ENCODE measurements at places on chromosomes 2 and 18.

GRCh38 chr2:46368401-46368800, 71.2 kb downstream of the EPAS1 start:
- peaks cover 6% of the 10 kb centered on the region for H3K4me1 ChIP-seq
- no peak for DNase-seq
- H3K27ac ChIP-seq = no peak overlapping the region
- no peak overlapping the region for H3K4me3 ChIP-seq
- no peaks in the 10 kb centered on the region for H3K36me3 ChIP-seq

DNA sequence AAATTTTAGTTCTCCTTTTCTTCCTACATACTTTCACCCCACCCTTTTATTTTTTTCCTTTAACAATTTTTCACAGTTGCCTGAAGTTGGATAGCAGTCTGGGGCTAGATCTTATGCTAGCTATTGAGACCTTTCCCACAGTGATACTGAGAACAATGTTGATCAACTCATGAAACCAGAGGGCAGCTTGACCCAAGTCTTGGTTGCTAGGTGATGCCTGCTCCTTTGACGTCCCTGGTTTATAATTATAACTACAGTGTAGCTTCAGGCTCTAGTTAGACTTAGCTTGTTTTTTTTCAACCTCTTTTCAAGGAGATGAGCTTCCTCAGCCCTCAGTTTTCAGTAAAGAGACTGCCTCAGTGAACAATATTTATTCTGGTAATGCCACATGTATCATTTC, 648.5 kb downstream of the IRS1 start:
- H3K4me3 ChIP-seq = no peak overlapping the region
- H3K27ac ChIP-seq = no peak overlapping the region
- H3K27me3 ChIP-seq = no peaks in the 10 kb centered on the region
- no peak for DNase-seq

GRCh38 chr18:28095041-28095440, 81.9 kb downstream of the CDH2 start:
- no peaks in the 10 kb centered on the region for H3K36me3 ChIP-seq
- DNase-seq = no peak
- no peak overlapping the region for H3K4me3 ChIP-seq
- H3K4me1 ChIP-seq = no peaks in the 10 kb centered on the region
- H3K27me3 ChIP-seq = no peaks in the 10 kb centered on the region

DNA sequence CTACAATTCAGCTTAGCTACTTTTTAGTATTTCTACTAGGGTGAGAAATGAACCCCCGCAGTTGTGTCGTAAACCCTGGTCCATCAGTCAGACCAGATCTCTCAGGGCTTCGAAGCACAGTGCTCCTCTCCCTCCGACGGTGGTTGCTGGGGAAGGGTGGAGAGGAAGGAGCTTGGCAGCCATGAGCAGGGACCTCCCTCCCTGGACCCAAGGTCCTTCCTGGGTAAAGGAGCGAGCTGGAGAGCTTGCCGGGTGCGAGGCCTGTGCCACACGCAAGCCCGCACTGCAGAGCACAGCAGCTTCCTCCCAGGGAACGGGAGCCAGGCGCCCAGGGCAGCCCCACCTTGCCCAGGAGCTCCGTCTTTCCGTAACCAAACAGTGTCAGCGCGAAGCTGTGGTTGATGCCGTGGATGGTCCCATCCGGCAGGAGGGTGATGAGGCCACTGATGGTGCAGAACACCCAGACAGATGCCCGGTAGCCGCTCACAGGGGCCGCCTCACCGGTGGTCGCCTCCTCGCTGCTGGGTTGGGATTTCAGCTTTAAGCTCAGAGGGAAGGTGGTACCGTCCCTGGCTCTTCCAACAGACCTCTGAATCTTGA, 12.5 kb downstream of the PASK start:
- no peak overlapping the region for H3K27ac ChIP-seq
- peaks cover 36% of the 10 kb centered on the region for H3K36me3 ChIP-seq
- no peak for DNase-seq
- no peaks in the 10 kb centered on the region for H3K27me3 ChIP-seq
- no peak overlapping the region for H3K4me3 ChIP-seq

- no peaks in the 10 kb centered on the region for H3K4me1 ChIP-seq
- no peak overlapping the region for H3K4me3 ChIP-seq
- no peak for DNase-seq
- no peak overlapping the region for H3K27ac ChIP-seq
- H3K27me3 ChIP-seq = no peaks in the 10 kb centered on the region
Measured at GRCh38 chr2:38935568-38936172, 46.0 kb downstream of the ARHGEF33 start.

GRCh38 chr2:28490558-28490957, 5.3 kb upstream of the PLB1 start:
- H3K4me3 ChIP-seq = no peak overlapping the region
- no peak for DNase-seq
- H3K36me3 ChIP-seq = no peaks in the 10 kb centered on the region
- no peaks in the 10 kb centered on the region for H3K27me3 ChIP-seq
- H3K27ac ChIP-seq = no peak overlapping the region

DNA sequence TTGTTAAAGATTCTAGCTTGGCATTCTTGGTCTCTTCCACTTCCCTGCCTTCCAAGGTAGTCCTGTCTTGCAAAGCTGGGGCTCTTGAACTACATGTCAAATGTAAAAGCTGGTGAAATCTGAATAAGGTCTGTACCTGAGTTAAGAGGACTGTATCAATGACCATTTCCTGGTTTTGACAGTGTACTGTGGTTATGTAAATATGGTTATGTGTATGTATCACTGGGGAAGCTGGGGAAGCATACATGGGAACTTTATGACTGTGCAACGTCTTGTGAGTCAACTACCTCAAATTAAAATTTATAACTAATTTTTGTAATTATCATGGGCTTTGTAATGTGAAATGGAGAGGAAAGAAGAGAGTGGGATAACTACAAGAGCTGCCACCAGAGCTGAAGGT, 81.7 kb downstream of the COL4A4 start:
- no peak overlapping the region for H3K4me3 ChIP-seq
- H3K4me1 ChIP-seq = no peaks in the 10 kb centered on the region
- DNase-seq = no peak

GRCh38 chr2:35463805-35464596, 891.6 kb upstream of the CRIM1 start:
- H3K4me1 ChIP-seq = no peaks in the 10 kb centered on the region
- no peak for DNase-seq
- no peaks in the 10 kb centered on the region for H3K36me3 ChIP-seq
- H3K4me3 ChIP-seq = no peak overlapping the region

GRCh38 chr2:74464406-74464805, 776 bp downstream of the MOGS start:
- H3K27ac ChIP-seq = peak overlapping the region; percentile 90
- H3K4me3 ChIP-seq = peak overlapping the region; percentile 52
- H3K27me3 ChIP-seq = no peaks in the 10 kb centered on the region
- H3K4me1 ChIP-seq = peaks cover 26% of the 10 kb centered on the region
- no peak for DNase-seq
- H3K36me3 ChIP-seq = peaks cover 19% of the 10 kb centered on the region

DNA sequence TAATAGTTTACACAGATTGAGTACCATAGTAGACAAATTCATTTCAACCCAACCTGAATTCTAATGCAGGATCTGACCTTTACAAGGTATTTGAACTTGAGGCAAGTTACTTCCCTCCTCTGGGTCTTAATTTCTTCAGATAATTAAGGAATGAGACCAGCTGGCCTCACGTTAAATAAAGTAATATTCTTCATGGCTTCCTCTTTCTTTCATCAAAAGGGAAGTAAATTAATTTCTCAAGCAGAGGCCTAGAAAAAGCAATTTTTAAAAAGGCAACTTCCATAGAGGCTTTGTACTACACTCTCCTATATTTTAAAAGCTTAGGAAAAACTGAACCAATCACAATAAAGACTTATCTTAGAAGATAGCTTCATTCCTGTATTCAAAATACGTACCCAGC, 109.2 kb downstream of the EXOC6B start:
- no peaks in the 10 kb centered on the region for H3K27me3 ChIP-seq
- DNase-seq = no peak
- H3K36me3 ChIP-seq = no peaks in the 10 kb centered on the region
- H3K27ac ChIP-seq = no peak overlapping the region
- no peaks in the 10 kb centered on the region for H3K4me1 ChIP-seq
- H3K4me3 ChIP-seq = no peak overlapping the region

DNA sequence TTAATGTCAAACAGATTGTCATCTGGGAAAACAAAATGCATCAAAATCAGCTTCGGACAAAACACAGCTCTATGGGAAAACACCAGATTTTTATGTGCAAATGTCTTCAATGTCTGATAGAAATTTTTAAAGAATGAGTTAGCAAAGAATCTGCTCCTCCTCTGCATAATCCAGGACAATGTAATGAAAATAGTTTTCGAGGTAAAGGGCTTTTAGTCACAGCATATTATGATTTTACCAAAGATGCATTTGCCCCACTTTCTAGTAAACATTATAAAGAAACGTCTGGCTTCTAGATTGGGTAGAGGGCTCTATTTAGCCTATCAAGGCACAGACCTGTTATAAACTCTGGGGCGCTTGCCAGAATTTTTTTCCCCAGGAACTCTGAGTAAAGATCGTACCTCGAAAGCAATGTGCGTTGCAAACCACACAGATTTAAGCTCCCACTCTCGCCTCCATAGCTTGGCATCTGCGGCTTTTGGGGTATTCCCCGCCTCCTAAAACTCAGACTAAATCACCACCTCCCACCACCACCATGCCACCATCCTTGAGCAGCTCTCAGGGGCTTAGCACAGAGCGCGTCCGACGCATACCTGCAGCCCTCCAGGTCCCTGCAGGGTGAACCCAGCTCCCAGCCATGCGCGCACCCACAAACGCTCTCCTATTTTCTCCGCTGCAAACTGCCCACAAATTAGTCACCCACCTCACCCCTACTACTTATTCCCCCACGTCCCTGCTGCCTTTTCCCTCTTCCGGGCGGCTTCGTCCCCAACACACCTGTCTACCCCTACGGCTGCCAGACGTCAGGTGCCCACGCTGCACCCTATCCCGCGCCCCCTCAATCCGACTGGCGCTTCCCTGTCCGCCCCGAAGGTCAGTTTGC, 829 bp downstream of the ACVR1C start:
- H3K36me3 ChIP-seq = no peaks in the 10 kb centered on the region
- H3K27ac ChIP-seq = peak overlapping the region; percentile 58
- DNase-seq = peak; percentile 26
- peak overlapping the region; percentile 63 for H3K4me3 ChIP-seq
- no peaks in the 10 kb centered on the region for H3K27me3 ChIP-seq

- no peaks in the 10 kb centered on the region for H3K36me3 ChIP-seq
- no peaks in the 10 kb centered on the region for H3K4me1 ChIP-seq
- no peak for DNase-seq
- no peak overlapping the region for H3K27ac ChIP-seq
- no peak overlapping the region for H3K4me3 ChIP-seq
Measured at GRCh38 chr2:83561592-83561991, 897.5 kb downstream of the SUCLG1 start.

- H3K36me3 ChIP-seq = no peaks in the 10 kb centered on the region
- H3K4me1 ChIP-seq = no peaks in the 10 kb centered on the region
- H3K27me3 ChIP-seq = no peaks in the 10 kb centered on the region
Measured at GRCh38 chr2:232592772-232593395, 40.5 kb upstream of the EFHD1 start.

DNA sequence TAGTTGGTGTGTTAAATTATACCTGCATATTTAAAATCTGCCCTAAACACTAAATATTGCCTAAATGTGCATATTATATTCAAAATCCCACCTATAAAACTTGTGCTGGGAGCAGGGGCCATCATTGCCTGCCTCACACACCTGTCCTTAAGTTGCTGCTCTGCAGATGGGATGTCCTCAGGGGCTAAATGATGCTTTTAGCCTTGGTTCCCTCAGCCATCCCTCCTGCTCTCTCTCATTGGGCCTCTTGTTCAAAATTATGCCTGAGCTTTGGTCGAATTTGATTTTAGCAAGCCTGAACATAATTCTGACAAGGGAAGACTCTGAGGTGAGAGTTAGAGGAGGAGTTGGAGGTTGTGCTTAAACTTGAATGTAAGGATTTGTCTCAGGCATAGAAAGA, 318.3 kb upstream of the RAB12 start:
- no peaks in the 10 kb centered on the region for H3K36me3 ChIP-seq
- H3K4me1 ChIP-seq = no peaks in the 10 kb centered on the region
- DNase-seq = no peak
- no peak overlapping the region for H3K27ac ChIP-seq

DNA sequence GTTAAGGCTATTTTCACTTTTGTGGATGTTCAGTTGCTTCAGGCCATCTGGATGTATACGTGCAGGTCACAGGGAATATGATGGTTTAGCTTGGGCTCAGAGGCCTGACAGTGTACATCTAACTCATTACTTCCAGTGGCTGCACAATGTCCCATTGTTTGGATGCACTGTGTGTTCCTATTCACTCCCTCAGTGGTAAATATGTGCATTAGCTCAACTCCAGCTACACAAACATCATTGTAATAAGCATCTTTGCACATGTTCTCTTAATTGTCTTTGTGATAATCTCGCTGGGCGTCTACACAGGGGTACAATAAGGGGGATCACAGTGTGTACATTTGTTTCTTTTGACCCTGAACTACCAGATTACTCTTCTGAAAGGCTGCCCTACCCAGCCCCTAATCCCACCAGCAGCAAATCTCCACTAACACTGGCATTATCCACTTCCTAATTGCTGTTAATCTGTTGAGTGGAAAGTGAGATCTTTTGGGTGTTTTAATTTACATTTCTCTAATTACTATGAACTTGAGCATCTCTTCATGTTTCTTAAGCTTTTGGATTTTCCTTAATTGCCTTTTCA, 56.1 kb upstream of the POLE4 start:
- no peak overlapping the region for H3K27ac ChIP-seq
- no peaks in the 10 kb centered on the region for H3K27me3 ChIP-seq
- no peak for DNase-seq
- no peaks in the 10 kb centered on the region for H3K36me3 ChIP-seq

- no peak for DNase-seq
- H3K4me3 ChIP-seq = no peak overlapping the region
- no peaks in the 10 kb centered on the region for H3K4me1 ChIP-seq
- no peak overlapping the region for H3K27ac ChIP-seq
Measured at GRCh38 chr2:205802941-205803340, 120.6 kb downstream of the NRP2 start.

- H3K4me1 ChIP-seq = no peaks in the 10 kb centered on the region
- no peaks in the 10 kb centered on the region for H3K27me3 ChIP-seq
- no peak for DNase-seq
Measured at GRCh38 chr2:183866666-183867065, 731.7 kb upstream of the ZNF804A start.

DNA sequence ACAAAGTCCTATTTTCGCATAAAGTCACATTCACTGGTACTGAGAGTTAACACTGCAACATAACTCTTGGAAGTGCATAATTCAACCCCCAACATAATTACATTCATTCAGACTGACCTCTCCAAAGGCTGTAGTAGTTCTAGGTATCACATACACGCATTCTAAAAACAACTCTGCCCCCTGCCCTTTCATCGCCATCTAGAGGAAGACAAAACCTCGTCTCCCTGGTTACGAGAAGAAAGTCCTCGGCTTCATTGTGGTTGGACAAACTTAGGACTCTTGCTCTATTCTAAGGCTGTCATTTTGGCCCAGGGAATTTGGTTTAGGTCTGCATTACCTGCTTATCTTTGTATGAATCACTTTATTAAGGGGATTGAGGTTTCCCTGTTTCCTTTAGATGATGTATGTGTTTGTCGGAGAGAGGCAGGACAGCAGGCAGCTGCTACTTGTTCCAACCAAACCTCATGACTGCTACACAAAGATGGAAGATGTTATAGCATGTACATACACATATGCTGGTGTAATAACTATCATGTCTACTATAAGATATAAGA, 215.4 kb upstream of the NRXN1 start:
- no peaks in the 10 kb centered on the region for H3K36me3 ChIP-seq
- DNase-seq = no peak
- no peaks in the 10 kb centered on the region for H3K27me3 ChIP-seq
- H3K27ac ChIP-seq = no peak overlapping the region
- no peaks in the 10 kb centered on the region for H3K4me1 ChIP-seq

- H3K4me3 ChIP-seq = no peak overlapping the region
- H3K36me3 ChIP-seq = no peaks in the 10 kb centered on the region
- peaks cover 35% of the 10 kb centered on the region for H3K4me1 ChIP-seq
- DNase-seq = no peak
- H3K27ac ChIP-seq = no peak overlapping the region
Measured at GRCh38 chr18:13565228-13565627, 161.1 kb downstream of the FAM210A start.
